ENCODE measurements at places on chromosomes 1 and 21.

GRCh38 chr1:147722124-147722523 is 38.3 kb downstream of the GJA5 start:
- no peak for DNase-seq

DNA sequence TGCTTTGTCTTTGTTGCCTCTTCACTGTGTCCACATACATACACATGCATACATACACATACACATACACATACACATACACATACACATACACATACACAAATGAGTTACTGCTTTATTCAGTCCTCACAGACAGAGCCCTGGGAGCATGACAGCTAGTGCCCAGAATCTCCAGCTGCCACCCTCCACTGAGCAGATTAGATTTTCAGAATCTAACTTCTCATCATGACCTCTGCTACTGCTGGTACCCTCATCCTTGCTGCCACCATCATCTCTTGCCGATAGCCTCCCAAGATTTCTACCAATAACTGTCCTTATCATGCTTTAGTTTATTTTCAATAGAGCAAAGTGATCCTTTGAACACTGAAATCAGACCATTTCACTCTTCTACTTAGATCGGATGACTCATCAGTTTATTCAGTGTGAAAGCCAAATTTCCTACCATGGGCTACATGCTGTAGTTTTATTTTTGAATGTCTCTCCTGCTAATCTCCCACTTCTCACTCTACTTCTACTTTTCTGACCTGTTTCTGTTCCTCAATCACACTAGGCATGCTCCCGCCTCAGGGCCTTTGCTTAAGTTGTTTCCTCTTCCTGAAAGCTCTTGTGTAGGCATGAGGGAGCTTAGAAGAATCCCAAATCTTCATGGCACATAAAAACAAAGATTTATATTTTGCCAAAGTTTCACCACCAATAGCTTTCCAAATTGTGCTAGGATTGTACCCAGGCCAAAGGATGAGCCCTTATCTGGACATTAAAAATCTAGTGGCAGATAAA is 43.0 kb downstream of the ATP6V1G3 start:
- no peak for DNase-seq

GRCh38 chr1:119933397-119933796 is 37.1 kb upstream of the ADAM30 start:
- DNase-seq = no peak

- no peak for DNase-seq
Measured at GRCh38 chr1:227223171-227223806, 95.0 kb downstream of the CDC42BPA start.

GRCh38 chr1:33738536-33738935 is 125.3 kb upstream of the HMGB4 start:
- DNase-seq = no peak

GRCh38 chr1:181135437-181135731 is 46.9 kb downstream of the IER5 start:
- DNase-seq = no peak

DNA sequence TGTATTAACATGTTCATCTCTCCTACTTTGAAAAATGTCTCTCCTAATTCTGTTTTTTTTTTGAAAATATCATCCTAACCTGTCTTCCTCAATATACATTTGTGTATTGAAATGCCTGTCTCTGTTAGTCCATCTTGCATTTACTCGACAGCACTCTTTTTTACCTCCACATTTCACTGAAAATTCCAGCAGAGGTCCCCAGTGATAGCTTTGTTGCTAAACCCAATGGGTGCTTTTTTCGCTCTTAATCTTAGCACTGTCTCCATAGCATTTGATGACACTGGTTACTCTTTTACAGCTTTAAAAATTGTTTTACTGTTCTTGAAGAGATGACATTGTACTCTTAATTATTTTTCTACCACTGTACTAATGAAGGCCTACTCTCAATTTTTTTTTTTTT is 10.8 kb downstream of the OSBPL9 start:
- DNase-seq = no peak

DNA sequence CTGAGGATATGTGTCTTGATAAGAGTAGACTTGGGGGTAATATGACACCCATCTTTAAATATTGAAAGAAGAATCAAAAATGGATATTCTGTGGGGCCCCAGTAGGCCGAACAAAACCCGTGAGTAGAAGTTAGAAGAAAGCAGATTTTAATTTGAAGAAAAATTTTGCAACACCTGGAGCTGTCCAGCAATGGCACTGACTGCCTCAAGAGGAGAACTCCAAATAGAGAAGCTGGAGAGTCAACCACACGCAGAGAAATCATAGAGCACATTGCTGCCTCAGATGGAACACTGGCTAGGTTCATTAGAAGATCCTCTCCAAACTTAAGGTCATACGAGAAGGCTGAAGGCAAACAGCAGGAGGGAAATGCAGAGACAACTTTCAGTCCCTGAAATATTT is 6.8 kb downstream of the NHLH1 start:
- DNase-seq = no peak

- no peak for DNase-seq
Measured at GRCh38 chr1:19643121-19643520, 990 bp upstream of the NBL1 start.

- no peak for DNase-seq
Measured at GRCh38 chr1:168714012-168714411, 15.0 kb downstream of the DPT start.

DNA sequence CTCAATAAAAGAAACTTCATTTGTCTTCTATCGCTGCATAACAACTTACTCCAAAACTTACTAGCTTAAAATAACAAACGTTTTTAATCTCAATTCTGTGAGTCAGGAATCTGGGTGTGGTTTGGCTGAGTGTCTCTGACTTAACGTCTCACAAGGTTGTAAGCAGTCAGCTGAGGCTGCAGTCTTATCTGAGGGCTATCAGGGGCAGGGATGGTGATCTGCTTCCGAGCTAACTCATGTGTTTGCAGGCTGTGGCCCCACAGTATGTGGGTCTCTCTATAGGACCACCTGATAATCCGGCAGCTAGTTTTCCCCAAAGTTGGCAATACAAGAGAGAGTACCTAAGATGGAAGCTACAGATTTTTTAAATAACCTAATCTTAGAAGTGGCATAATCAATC is 234.2 kb upstream of the FGGY start:
- DNase-seq = no peak

DNA sequence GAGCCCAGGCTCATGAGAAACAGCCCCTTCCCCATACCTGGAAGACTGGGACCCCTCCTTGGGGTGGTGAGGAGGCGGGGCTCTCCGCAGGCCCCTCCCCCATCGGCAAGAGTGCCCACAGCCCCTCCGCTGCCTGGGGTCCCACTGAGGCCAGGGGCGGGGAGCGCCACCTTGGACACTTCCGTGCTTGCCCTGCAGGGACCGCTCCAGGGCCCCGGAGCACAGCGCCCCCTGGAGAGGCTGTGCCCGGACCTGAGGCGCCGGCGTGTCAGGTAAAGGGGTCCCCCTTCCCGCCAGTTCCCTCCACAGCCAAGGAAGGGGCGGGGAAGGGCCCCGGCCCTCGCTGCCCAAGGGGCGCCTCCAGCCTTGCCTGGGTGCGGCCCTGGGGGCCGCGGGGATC is 21.5 kb downstream of the INAVA start:
- no peak for DNase-seq

GRCh38 chr1:240073097-240073496 is 18.6 kb upstream of the FMN2 start:
- no peak for DNase-seq
